Glomerular endothelial cell (primary cell): ENCODE measurements at places on chromosomes 16 and 17.

- peak; percentile 81 for DNase-seq
These were observed 28.0 kb downstream of the ZCCHC14 start for GRCh38 chr16:87464691-87465300.

GRCh38 chr17:56030009-56030624, 123.2 kb upstream of the ANKFN1 start:
- no peak for DNase-seq

DNA sequence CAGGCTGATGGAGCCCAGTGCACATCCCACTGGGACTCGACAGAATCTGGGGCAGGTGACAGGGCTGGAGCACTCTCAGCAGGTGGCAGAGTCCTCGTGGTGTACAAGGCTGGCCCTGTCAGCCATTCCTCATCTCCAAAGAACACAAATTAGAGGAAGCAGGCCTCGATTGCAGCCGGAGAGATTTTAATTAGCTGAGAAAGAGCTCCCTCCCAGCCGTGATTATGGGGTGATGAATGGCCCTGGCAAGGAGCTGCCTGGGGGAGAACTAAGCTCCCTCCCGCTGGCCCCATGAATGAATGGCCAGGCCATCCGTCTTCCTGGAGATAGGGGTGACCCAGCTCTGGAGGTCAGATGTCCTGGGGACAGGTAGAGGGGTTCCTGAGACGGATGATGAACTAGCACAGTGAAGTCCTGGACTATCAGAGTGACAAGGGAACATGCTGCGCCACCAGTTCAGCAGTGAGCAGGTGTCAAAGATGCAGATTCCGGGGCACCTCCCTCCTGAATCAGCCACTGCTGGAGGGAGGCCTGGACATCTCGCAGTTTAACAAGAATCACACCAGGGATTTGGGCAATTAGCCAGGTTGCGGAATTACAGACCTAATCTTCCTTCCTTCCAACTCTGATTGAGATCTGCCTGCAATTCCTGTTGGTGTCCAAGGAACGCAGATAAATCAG, 35.5 kb downstream of the PIMREG start:
- no peak for DNase-seq

DNA sequence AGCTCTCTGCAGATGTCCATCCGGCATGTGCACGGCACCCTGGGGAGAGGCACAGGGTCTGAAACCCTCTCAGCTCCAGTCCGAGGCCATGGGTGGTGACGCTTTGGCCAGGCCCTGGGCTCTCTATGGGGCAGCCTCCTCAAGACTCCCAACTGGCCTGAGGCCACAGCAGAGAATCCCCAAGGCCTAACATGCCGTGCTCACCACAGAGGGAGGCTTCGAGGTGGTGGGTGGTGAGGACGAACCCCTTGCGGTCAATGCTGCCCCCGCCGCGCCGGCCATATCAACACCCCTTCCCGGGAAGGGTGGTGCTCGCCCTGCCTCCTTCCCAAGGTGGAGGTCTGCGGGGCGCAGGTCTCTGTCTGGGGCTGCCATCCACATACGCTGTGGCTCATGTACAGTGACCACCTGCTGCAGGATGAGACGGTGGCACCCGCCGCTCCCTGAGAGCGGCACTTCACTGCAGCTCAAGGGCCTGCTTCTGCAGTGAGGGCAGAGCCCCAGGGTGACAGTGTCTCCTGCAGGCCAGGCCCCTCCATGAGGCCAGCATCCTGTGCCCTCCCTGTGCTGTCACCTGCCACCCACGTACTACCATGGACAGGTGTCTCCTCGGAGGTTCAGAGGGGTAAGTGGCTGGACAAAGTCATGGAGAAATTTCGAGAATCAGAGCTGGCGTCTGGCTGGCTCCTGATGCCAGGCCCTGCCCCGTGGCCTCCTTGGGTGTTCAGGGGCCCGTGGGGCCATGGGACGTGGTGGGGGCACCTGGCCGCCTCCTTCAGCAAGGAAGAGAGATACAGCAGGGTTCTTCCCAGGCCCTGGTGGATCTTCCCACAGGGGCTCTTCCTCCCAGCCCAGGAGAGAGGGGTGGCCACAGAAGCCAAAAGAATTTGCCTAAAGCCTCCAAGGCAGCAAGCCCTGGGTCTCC, 54.6 kb upstream of the ACSF3 start:
- DNase-seq = no peak

- DNase-seq = no peak
These were observed 55.0 kb downstream of the ZNF423 start for GRCh38 chr16:49800876-49801275.

GRCh38 chr16:15765116-15765515, 91.7 kb downstream of the MYH11 start:
- no peak for DNase-seq

DNA sequence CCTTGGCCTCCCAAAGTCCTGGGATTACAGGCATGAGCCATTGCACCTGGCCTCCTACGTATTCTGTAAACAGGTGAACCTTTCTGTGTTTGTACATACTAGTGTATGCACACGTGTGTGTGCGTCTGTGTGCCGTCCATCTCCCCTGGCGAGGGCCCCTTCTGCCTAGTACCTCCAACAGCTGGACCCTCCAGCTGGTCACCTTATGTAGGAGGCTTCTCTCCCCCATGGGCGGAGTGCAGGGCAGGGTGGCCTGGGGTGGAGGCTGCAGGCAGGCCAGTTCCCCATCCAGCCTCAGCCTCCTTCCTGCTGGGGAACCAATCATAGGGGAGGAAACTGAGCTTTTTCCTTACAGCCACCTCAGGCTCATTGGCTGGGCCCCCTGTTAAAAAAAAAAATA, 24.4 kb upstream of the DOC2B start:
- no peak for DNase-seq

GRCh38 chr16:3214904-3215600, 19.9 kb downstream of the ZNF200 start:
- no peak for DNase-seq

DNA sequence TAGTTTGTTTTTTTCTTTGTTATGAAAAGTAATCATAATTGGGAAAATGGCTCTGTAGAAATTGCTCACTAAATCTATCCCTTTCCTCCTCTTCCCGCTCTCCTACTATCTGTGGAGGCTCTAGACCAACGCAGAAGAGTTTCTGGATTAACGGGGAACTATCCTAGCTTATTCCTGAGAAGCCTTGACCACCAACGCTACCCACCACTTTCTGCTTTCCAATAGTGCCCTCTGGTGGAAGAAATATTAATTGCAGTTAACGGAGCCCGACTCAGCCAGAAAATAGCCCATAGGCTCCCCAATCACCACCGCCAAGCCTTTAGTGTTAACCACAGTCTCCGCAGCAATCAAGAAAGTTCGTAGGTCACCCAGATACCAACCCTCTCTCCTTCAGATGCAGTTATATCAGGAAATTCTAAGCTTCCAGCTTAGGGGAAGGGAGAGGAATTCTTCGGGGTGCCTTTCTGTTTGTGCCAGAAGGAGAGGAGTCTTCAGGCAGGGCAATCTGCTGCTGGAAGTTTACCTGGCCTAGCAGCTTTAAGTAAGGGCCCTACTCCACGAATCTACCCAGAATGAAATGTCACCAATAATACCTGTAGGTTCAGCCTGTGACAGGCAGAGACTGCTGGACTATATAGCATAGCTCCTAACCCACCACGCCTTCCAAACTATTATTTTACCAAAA, 23.0 kb upstream of the NSRP1 start:
- peak; percentile 50 for DNase-seq

DNA sequence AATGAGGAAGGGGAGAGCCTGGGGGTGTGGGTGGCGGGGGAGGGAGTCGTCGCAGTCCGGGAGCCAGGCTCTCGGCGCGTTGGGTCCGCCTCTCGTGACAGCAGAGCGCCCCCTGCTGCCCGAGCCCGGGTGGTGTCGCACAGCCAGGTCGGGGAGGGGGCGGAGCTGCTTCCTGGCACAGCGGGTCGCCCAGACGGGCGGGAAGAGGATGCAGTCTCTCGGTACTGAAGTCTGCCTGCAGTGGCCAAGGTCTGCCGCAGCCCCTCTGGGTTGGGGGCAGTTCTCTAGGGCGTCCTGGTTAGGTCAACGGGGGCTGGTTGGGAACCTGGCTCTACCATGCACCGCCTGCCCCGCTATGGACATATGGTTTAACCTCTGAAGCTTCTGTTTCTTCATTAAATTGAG, 38.2 kb upstream of the CCDC182 start:
- no peak for DNase-seq

GRCh38 chr17:72922219-72922618, 170.3 kb downstream of the SLC39A11 start:
- no peak for DNase-seq

GRCh38 chr16:12540290-12540689, 263.4 kb downstream of the CPPED1 start:
- DNase-seq = no peak

DNA sequence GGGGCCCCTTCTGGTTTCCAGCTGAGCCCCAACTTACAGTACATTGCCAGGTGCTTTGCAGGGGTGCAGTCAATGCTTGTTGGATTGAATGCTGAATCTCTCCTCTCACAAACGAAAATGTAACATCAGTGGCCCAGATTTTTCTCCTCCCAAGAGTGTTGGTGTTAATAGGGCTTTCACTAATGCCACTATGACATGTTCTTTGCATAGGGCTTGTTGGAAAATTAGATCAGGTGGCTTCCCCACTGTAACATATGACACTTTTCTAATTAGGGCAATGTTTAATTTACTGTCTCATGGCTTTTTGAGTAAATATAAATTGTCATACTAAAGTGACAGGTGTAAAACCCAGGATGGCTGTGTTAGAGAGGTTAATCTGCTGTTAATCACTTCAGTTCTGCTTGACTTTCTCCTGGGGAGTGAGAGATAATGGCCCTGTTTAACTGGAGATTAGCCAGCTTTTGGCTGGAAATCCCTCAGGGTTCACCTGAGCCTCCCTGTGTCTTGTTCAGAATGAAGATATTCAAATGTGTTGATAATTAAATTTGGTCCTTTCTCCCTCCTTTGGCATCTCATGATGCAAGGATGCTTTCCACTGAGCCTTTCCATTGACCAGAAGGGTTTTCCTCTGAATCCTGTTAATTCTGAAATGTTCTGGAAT, 502.3 kb downstream of the RBFOX1 start:
- DNase-seq = no peak

- DNase-seq = no peak
These were observed 16.2 kb downstream of the SREBF1 start for GRCh38 chr17:17820463-17821158.
